NCI-H460 (cell line): ENCODE measurements at places on chromosomes 4 and X. TPM values are rescaled to one million over a fixed set of nuclear protein-coding genes. Genes with fewer than 3 reads are reported as not detected.

DNA sequence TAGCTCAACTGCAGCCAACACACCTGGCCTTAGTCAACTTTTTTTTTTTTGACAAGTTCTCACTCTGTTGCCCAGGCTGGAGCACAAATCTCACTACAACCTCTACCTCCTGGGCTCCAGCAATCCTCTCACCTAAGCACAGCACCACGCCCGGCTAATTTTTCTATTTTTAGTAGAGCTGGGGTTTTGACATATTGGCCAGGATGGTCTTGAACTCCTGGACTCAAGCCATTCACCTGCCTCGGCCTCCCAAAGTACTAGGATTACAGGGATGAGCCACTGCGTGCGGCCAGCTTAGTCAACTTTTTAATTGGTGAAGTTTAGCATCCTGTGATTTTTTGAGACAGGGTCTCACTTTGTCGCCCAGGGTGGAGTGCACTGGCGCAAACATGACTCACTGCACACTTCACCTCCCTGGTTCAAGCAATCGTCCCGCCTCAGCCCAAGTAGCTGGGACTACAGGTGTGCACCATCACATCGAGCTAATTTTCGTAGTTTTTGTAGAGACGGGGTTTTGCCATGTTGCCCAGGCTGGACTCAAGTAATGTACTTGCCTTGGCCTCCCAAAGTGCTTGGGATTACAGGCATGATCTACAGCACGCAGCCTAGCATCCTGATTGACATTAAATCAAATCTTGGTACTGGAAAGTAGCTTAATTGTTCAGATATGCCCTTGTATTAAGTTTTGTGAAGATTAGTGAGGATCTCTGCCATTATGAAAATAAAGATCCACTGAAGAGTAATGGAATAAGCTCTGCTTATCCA lies 8.3 kb downstream of the HNRNPDL start:
- no peak for DNase-seq

- no peak for DNase-seq
Measured at GRCh38 chr4:6307891-6308290, 38.2 kb downstream of the WFS1 start.

DNA sequence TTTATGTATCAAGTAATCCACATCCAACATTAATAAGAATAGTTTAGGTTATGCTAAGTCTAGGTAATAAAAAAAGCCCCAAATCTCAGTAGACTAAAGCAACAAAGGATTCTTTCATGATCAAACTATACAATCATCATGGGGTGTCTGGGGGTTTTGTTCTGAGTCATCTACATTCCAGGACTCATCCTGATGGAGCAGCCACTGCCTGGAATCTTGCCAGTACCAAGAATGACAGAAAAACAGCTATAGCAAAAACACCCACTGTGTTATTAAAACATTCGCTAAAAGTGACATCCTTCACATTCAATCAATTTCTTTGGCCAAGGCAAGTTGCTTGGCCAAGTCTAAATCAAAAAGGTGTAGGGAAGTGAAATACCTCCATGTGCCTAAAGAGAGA lies 3.9 kb upstream of the ARHGEF38 start:
- no peak for DNase-seq

DNA sequence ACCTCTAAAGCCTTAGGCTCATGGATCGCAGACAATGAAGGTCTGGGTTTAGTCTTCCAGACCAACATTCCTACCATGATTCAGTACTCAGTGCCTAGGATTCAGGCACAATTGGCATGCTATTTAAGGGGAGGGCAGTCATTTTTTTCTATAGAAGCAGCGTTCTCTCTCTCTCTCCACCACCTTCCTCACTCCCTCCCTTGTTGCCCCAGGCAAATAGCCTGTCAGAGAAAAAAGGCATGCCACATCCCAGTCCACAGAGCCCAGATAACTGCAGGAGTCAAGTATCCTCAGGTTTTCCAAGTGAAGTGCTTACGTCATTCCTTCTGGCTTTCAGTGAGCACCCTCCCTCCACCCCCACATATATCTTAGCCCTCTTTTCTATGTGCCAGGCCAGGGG lies 533.0 kb downstream of the BCOR start:
- no peak for DNase-seq

The TRAM1L1 gene
- total RNA-seq = 4.0 and 4.2 TPM in 2 replicates

DNA sequence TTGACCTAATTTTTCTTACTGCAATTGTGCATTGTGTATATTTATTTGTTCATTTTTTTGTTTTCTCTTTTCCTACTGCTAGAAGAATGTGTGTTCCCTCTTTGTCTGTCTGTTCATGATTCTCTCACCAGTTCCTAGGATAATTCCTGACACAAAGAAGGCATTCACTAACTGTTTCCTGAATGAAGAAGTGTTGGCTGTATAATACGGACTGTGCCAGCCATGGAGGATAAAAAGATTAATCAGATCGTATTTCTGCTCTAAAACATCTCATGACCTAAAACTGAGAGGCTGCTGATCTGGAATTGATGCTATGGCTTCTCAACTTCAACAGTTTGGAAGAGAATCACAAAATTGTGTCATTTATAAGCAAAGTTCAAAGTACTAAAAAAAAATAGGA lies 563.1 kb upstream of the FRG1 start:
- no peak for DNase-seq

DNA sequence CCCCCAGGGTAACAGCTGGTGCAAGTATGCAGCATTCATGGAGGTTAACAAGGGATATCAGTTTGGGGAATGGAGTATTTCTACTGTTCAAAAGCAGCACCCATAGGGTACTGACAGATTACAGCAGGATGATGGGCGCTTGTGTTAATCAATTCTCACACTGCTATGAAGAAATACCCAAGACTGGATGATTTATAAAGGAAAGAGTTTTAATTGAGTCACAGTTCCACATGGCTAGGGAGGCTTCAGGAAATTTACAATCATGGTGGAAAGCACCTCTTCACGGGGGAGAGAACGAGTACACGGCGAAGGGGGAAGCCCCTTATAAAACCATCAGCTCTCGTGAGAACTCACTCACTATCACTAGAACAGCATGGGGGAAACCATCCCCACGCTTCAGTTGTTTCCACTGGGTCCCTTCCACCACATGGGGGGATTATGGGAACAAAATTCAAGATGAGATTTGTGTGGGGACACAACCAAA lies 64.1 kb downstream of the TNIP2 start:
- DNase-seq = no peak

- no peak for DNase-seq
Measured at GRCh38 chr4:35649011-35649410, 595.3 kb downstream of the ARAP2 start.
